DND-41 (cell line): ENCODE measurements at places on chromosomes 1 and 21.

DNA sequence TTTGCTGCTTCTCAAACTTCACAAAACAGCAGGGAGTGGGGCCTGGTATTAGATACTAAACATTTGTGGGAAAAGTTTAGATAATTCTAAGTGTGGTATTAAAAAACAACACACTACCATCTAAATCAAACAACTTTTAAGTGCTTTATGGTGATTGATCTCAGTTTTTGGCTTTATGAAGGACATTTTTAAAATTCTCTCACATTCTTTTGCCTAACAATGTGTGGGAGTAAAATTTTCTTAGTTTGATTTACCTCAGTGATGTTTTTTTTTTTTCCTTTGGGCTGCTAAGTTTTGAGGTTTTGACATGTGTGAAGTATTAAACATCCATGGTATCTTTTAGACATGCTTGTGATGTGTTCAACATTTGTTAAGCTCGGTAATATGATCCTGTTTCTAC is 116.2 kb downstream of the DISP1 start:
- DNase-seq, result no peak

DNA sequence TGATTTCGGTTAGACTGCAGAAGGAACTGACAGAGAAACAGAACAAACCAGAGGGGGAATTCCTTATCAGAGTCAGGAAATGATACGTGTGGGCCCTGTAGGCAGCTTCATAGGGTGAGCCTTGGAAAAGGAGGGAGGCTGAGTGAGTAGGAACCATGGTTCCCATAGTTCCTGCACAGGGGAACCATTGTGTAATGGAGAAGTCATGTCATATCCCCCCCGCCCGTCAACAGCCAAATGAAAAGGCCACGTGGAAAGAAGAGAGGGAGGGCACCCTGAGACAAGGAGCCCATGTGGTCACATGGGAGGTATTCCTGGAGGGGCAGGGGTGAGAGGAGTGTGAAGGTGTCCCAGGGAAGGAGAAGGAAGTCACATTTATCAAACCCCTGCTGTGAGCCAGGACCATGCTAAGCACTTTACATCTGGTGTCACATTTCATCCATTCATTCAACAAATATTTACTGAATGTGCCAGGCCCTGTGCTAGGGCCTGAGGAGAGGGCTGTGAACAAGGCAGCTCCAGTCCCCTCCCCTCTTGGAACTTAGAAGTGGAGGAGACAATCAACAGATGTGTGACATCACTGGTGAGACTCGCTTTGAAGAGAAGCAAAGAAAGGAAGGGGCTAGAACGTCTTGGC is 15.7 kb upstream of the FGR start:
- no peak for DNase-seq

- DNase-seq, result no peak
Measured at GRCh38 chr1:80221319-80221718, 1214.8 kb upstream of the ADGRL4 start.

DNA sequence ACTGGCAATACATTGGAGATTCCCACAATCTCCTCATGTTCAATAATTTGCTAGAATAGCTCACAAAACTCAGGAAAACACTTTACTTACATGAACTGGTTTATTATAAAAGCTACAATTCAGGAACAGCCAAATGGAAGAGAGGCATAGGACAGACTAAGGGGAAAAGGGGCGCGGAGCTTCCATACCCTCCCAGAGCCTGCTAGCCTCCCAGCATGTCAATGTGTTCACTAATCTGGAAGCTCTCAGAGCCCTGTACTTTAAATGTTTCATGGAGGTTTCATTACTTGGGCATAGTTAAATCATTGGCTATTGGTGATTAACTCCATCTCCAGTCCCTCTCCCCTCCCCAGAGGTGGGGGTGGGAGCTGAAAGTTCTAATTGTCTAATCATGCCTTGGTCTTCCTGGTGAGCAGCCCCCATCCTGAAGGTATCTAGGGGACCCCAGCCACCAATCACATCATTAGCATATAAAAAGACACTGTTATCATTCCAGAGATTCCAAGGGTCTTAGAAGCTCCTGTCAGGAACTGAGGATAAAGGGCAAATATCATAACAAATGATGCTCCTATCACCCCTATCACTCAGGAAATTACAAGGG is 10.9 kb upstream of the DMRTB1 start:
- no peak for DNase-seq

DNA sequence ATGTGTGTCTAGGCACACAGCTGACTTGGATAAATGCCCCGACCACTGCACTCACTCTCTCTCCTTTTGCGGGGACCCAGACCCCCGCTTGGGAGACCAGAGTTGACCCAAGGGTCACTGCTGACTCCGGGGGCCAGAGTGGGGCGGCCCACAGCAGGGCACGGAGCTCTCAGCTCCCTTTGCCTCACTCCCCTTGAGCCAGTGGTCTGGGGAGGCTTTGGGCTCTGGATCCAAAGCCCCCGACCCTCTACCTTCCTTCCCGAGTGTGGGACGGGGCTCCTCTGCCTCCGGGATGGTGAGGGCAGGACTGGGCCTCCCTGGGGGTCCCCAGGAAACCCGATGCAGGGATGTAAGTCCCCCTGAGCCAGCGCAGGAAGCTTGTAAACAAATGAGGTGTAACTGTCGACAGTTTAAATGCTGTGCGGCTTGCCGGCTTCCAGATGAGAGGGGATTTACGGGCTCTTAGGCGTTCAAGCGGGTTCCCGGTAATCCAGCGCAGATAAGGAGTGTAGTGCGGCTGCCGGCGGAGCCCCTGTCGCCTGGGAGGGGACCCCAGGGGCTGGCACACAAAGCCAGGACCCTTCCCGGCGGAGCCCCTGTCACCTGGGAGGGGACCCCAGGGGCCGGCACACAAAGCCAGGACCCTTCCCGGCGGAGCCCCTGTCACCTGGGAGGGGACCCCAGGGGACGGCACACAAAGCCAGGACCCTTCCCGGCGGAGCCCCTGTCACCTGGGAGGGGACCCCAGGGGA is 7.4 kb downstream of the ACTRT2 start:
- no peak for DNase-seq

GRCh38 chr21:42865776-42866160 is 13.6 kb downstream of the WDR4 start:
- no peak for DNase-seq

GRCh38 chr21:42570841-42571387 is 57.3 kb downstream of the SLC37A1 start:
- DNase-seq, result no peak

GRCh38 chr1:171984850-171985485 is 143.7 kb downstream of the DNM3 start:
- no peak for DNase-seq

GRCh38 chr1:206782448-206782847 is 10.2 kb upstream of the IL10 start:
- peak; percentile 80 for DNase-seq

DNA sequence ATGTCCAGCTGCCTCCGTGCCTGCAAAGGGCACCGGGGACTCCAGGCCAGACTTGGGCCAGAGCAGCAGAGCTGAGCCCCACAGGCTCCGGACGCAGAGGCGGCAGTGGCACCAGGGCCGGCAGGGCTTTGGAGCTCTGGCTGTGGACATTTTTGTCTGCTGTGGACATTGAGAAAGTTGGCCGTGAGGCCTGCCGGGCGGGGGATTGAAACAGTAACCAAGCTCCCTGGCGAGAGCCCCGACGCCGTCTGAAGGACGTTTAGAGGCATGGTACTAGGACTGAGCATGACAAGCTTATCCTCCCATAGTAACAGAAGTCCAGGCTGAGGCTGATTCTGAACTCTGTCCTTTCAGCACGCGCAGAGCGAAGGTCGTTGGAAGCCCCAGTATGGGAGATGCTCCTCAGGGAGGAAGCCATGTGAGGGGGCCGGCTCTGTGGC is 323.8 kb downstream of the AMY1C start:
- no peak for DNase-seq

DNA sequence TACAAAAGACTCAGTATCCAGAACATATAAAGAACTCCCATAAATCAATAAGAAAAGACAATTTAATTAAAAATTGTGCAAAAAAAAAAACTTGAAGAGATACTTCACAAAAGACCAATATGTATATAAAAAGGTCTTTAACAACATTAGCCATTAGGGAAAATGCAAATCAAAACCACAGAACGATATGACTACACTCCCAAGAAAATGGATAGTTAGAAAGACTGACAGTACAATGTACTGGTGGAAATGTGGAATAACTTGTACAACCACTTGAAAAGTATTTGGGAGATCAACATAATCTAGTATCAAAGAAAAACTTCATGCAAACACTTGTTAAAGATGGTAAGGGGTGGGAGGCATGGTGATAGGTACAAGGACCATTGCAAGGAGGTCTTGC is 3.9 kb upstream of the CLCA1 start:
- DNase-seq, result no peak
